ENCODE measurements at places on chromosomes 7 and 10.

DNA sequence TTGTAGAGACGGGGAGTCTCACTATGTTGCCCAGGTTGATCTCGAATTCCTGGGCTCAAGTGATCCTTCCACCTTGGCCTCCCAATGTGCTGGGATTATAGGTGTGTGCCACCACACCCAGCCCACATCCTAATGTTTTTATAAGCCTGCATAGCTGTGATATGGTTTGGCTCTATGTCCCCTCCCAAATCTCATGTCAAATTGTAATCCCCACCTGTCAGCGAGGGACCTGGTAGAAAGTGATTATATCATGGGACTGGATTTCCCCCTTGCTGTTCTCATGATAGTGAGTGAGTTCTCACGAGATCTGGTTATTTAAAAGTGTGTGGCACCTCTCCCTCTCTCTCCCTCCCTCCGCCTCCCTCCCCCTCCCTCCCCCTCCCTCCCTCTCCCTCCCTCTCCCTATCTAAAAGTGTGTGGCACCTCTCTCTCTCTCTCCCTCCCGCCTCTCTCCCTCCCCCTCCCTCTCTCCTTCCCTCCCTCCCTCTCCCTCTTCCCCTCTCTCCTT lies 13.9 kb downstream of the BAMBI start:
- DNase-seq = no peak

GRCh38 chr10:25157650-25158049 lies 17.2 kb upstream of the GPR158 start:
- DNase-seq = no peak

GRCh38 chr10:102313221-102313896 lies 68.0 kb downstream of the GBF1 start:
- DNase-seq = no peak

- DNase-seq = no peak
These were observed 1567.3 kb upstream of the LRRTM3 start for GRCh38 chr10:65358565-65358964.

DNA sequence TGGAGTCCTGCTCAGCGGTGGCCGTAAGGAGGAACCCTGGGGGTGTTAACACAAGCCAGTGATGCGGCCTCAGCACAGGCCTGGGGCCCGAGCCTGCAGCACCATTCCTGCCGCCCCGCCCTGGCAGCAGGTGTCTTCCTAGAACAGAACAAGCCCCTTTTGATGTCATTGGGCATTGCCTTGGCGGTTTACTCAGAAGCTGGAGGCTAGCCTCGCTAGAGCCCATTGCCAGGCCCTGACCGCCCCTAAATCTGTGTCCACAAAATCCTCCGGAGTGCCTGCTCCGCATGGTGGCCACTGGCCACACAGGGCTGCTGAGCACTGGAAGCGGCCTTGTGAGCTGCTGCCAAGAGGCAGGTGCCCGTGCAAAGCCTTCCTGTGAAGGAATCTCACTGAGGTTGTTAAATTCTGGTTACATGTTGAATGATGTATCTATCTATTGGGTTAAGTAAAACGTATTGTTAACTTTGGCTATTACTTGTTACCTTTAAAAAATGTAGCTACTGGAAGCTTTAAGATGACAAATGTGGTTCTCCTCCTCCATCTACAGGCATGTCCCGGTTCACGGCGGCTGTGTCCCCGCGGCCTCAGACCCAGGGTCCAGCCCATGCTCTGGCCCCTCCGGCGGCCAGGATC lies 1.2 kb upstream of the INPP5A start:
- DNase-seq = no peak

- no peak for DNase-seq
These were observed 133.7 kb upstream of the AGK start for GRCh38 chr7:141417506-141417905.

GRCh38 chr10:48490946-48491345 lies 113.9 kb downstream of the ARHGAP22 start:
- peak; percentile 28 for DNase-seq

- DNase-seq = no peak
These were observed 53.2 kb downstream of the LARP4B start for GRCh38 chr10:878333-878759.

- DNase-seq = no peak
These were observed 17.9 kb upstream of the ITGA8 start for GRCh38 chr10:15737656-15738055.

- no peak for DNase-seq
These were observed 23.4 kb downstream of the DOCK4 start for GRCh38 chr7:112182749-112183148.

DNA sequence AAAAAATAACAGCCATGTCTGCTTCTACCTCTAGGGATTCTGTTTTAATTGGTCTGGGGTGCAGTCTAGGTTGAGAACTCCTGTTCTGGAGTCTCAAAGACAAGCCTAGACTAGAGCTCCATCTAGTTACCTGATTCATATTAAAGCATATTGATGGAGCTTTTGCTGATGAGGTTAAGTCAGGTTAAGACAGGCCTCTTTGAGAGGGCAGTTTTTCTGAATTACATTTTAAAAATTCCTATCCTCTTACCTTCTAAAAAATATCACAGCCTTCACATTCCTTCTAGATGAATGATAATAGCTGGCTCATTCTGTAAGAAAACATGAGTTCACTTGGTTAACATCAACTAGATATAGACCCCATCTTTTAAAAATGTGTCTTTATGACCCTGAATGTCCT lies 28.9 kb downstream of the MGAM start:
- DNase-seq = no peak

DNA sequence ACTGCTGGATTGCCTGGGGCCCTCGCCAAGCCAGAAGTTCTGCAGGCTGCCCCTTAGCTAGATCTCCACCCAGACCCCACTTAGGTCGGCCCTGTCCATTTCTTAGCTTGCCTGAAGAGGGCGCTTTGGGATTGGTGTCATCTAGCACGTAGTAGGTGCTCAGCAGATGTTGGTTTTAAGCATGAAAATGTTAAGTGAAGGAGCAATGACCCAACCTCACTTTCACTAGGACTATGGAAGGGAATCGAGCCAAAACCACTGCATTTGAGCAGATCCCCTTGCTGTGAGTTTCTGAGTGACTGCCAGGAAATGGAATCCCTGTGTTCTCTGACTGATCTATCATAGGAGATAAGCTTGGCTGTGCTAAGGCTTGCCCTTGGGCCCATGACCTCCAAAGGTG lies 131.7 kb upstream of the EEPD1 start:
- no peak for DNase-seq

All from ascending aorta (tissue), 2 donors.